ENCODE measurements at places on chromosomes 2 and 18.

- DNase-seq: no peak
Observed at GRCh38 chr2:75113231-75113869, 86.0 kb downstream of the TACR1 start.

- no peak for DNase-seq
Observed at GRCh38 chr2:234139755-234140154, 89.3 kb downstream of the SPP2 start.

DNA sequence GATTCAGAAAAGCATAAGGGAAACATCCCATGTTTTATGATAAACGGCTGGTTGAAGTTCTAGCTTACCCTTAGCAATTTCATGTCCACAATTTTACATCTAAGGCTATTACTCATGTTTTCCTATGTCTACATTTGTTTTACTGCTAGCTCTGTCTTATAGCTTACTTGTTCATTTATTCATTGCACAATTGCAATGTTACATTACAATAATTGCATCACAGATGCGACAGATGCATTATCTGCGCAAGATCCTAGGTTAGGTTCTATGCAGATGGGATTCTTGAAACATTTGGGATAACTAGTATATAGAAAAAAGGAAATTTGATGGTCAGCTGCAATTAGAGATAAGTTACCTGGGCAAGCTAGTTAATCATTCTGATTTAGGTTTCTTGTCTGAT lies 108.4 kb downstream of the ARHGAP28 start:
- DNase-seq: no peak

DNA sequence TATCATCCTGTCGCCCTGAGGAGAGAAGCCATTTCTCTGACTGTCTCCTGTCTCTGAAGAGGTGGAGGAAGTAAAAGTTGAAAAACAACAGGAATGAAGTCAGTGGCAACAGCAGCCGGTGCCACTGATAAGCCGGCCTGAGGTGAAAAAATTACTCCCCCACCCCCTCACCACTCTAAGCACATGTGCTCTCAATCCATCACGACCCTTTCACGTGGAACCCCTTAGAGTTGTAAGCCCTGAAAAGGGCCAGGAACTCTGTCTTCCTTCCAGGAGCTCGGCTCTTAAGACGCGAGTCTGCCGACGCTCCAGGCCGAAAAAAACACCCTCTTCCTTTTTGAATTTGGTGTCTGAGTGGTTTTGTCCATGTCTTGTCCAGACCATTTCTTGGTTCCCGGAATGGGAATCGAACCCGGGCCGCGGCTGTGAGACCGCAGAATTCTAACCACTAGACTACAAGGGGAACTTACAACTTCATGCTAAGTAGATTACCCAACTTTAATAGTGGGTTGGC lies 40.7 kb upstream of the TRIM43 start:
- DNase-seq: no peak

GRCh38 chr2:134445985-134446382 lies 192.1 kb downstream of the MGAT5 start:
- no peak for DNase-seq

DNA sequence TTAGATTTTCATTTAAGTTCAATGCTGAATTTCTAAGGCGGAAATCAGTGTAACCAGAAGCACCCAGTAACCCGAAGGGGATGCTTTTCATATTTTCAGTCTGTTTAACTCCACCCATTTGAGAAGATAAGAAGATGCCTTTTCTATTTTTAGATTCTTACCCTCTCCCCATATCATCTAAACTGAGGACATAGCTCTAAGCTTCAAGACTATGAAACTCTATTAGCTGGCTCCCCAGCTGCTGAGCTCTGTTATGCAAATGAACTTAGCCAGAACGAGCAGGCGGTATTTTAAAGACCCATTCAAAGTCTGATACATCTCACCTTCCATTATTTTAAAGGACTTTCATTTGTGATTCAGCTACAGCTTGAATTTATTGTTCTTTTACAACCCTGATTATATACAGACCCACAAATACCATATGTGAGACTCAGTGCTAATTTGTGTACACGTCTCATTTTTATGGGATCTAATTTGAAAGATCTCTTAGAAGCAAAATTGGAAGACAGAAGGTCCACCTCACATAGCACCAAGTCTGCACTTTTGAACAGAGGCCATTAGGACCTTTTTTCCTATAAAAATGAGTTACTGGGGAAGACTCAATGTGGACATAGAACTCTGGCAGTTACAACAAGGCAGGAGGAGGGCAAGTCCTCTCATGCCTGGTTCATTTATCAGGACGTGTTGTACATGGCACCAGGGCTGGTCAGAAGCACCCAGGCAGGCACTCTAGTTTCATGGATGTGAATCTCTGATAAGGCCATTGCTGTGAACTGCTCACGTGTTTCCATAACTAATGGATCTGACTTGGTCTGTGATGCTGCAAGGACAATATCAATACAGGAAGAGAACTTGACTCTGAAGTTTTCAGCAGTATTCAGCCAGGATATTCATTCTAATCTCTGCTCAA lies 16.3 kb downstream of the CDC42EP3 start:
- no peak for DNase-seq

DNA sequence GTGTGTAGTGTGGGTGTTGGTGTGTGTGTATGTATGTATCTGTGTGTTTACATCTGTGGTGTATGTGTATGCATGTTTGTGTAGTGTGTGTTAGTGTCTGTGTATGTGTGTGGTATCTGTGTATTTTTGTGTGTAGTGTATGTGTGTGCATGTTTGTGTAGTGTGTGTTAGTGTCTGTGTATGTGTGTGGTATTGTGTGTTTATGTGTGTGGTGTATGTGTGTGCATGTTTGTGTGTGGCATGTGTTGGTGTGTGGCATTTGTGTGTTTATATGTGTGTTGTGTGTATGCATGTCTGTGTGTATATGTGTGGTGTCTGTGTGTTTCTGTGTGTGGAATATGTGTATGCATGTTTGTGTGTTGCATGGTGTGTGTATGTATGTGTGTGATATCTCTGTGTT lies 96.4 kb downstream of the CMPK2 start:
- DNase-seq: no peak

- no peak for DNase-seq
Observed at GRCh38 chr2:171578127-171578803, 56.0 kb downstream of the CYBRD1 start.

- no peak for DNase-seq
Observed at GRCh38 chr2:163155279-163155883, 316.8 kb upstream of the KCNH7 start.

GRCh38 chr2:105454801-105455485 lies 56.1 kb upstream of the FHL2 start:
- no peak for DNase-seq

DNA sequence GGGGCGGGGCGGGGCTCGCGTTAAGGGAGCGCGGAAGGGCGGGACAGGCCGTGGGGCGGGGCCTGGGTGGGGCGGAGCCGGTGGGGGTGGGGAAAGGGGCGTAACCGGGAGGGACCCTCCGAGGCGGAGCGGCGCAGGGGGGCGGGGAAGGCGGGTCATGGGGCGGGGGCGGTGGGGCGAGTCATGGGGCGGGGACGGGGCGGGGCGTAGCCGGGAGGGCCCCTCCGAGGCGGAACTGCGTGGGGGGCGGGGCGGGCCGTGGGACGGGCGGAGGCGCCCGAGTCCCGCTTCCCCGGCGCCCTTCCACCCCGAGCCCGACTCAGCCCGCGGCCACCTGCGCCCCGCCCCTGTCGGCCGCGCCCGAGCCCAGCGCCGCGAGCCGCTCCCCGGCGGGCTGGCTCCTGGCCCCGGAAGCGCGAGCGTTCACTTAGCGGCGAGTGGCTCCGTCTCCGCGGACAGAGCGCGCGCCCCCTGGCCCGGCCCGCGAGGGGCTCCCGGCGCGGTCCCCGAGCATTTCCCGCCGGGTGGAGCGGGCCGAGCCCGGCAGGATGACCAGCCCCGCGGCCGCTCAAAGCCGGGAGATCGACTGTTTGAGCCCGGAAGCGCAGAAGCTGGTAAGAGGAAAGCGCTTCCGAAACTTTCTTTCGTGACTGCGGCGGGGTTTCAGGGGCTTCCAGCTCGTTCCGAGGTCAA lies 64.7 kb downstream of the LRRFIP1 start:
- DNase-seq: no peak

- no peak for DNase-seq
Observed at GRCh38 chr18:33427549-33427948, 13.0 kb downstream of the CCDC178 start.

DNA sequence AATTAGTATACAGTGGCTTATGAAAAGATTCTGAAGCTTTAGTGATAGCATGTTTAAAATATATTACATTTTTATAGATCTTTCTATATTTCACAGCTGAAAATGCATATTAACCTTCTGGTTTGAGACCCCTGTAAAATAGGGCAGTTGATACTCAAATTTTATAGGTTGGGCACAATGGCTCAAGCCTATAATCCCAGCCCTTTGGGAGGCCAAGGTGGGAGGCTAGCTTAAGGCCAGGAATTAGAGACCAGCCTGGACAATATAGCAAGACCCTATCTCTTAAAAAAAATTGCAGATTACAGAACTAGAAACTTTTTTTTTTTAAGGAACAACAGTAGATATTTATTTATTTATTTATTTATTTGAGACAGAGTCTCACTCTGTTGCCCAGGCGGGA lies 31.2 kb downstream of the NBEAL1 start:
- no peak for DNase-seq

GRCh38 chr2:229273723-229274338 lies 2.7 kb upstream of the PID1 start:
- DNase-seq: no peak

Data from cortex of kidney (tissue), 1 donor.